ENCODE measurements at places on chromosomes 7 and 10. TPM values are rescaled to one million over a fixed set of nuclear protein-coding genes. Genes with fewer than 3 reads are reported as not detected.

GRCh38 chr7:43377196-43377960 lies 205.5 kb upstream of the STK17A start:
- DNase-seq, result no peak

DNA sequence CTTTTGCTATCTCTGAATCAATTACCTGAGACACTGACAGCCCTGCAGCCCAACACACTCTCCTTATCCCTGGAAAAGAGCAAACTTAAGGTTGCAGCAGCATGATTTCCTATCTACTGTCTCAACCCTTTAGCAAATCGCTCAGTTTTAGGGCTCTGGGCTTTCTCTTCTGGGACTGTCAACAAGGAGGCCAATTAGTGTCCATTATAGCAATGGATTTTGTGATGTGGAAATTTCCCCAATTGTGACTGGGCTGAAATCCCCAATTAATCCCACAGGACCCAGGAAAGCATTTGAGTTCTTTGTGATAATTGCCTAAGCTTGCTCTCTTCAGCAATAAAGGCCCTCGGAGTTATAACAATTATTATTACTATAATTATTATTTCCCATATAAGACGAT lies 197.0 kb downstream of the ZNF438 start:
- DNase-seq, result no peak

TLX1 gene
- not detected for total RNA-seq

SLC18A3 gene
- not detected for total RNA-seq

- DNase-seq, result no peak
These were observed 121.2 kb upstream of the FOXP2 start for GRCh38 chr7:114293289-114294012.

DNA sequence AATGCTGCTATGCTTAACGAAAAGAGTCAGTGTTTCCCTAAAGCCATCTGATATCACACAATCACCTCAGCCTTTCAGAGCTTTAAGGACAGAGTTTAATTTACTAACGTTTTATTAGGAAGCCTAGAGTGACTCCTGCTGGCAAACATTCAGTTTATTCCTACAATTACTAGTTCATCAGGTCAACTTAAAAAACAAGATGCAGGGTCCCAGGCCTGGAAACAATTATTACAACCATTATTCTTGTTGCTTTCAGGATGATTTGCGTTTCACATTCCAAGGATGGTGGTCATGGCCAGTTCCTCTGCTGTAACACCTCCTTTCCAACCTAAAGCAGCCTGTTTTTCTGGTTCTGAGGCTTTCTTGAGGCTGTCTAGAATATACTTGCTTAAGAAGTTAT lies 1.5 kb upstream of the FAM53B start:
- DNase-seq, result no peak

Measured in omental fat pad (tissue), 4 donors.